ENCODE measurements at places on chromosomes 5 and 9.

DNA sequence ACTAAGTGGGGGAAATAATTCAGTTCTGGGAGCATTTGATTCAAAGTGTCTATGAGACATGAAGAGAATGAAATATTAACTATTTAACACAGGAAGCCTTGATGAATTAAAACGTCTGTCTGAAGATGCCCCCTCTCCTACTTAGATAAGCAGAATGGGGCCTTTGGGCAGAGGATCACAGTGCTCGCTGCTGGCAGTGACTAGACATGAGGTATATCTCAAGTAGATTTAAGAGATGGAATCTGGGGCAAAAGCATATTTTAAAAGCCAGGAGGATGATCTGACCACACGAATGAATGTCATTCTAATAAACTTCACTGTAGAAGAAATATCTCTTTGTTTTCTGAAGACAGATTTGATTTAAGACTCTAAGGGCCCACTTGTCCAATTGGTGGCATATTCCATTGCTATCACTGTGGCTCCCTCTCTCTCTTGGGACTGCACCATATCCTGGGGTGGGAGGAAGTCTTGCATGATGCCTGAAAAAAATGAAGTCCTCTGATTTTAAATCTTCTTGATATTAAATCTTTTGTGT is 254.0 kb downstream of the MAN2A1 start:
- DNase-seq = no peak

GRCh38 chr5:44868541-44868940 is 59.8 kb downstream of the MRPS30 start:
- DNase-seq = no peak

DNA sequence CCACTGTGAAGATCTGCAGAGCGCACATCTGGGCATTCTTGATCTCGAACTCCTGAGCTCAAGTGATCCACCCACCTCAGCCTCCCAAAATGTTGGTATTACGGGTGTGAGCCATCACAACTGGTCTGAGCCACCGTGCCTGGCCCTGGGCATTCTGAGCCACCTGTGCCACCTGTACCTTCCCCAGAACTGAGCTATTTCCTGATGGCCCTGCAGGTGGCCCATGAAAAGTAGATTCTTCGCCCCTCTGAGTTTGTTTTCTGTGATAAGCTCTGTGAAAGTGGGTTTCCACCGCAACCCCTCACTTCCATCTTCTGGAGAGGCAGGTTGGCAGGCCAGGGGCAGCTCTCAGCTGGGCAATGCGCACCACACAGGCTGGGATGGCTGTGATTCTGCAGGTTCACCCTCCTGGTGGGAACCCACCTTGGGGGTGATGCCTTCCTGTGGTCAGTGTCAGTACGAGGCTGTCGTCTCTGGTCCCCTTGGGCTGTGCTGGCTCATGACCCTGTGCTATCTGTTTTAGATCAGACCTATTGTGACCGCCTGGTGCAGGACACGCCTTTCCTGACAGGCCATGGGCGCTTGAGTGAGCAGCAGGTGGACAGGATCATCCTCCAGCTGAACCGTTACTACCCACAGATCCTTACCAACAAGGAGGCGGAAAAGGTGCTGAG is 11.3 kb downstream of the CARD19 start:
- DNase-seq = no peak

DNA sequence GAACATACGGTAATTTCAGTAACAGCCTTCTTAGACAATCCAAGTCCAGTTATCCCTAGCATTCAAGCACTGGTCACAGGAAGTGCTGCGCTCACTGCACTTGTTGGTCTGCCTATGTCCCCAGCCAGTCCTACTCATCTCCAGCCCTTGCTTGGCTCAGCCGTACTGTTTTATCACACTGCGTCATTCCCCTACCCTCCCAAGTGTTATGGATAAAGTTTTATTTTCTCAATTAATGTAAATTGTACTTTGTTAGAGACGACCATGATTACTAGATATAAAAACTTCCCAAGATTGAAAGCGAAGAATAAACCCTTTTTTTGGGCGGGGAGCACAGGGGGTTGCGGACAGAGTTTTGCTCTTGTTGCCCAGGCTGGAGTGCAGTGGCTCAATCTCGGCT is 49.6 kb downstream of the LHFPL2 start:
- DNase-seq = no peak

DNA sequence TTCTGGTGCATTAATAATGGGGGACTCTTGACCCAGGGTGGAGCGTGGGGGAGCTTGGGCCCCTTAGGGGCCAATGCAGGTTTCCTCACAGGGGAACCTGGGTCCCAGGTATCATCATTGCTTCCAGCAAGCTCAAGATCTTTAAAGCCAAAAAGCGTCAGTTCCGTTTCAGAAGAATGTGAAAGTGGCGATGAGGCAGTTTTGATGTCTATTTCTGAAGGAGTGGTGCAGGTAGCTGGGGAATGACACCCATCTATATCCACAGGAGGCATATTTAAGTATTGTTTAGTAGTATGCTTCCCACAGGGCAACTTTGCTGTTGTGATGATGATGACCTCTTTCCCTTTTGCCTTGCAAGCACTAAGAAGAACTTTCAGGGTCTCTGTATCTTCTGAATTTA is 10.8 kb downstream of the ANKRD34B start:
- DNase-seq = no peak

DNA sequence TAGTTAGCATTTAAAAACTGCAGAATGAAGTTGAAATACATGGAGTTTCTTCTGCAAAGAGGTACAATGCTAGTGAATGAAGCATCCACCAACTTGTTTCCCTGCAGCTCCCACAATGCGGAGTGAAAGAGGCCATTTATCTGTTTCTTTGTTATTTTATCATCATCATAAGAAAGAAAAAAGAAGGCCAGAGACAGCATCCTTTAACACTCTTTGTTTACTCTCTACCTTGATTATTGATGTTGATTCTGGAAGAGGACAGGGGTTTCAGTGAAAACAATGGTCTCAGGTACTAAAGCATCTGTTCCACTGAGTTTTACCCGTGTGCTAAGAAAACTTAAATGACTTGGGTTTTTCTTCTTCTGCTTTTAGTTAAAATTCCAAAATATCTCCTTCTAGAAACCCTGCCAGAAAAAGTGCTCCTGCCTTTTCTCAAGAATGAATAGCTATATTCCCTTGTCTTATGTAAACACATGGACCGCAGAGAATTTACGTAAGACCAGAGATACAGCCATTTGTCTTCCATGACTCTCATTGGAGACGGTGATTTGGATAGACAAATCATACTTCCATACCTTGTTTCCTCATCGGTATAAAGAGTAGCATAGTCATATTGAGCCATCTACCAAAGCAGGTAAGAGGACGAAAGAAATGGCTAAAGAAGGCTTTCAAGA is 81.1 kb downstream of the EFNA5 start:
- no peak for DNase-seq

DNA sequence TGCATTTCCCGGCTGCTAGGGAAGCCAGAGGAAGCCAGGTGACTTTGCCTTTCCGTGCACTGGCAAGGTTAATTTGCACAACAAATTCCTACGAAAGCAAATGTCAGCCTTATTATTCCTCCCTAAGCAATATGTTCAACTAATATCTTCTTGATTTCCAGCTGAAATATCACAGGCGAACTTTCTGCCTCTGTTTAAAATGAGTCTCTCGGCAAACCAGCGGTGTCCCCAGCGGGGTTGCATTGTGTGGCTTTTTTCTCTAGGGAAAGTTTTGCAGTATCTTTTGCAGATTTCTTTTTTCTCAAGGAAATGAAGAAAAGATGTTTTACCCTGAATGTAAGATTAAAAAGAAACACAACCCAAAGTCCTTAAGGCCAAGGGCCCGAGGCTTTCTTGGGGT is 1.9 kb downstream of the DBH start:
- no peak for DNase-seq

DNA sequence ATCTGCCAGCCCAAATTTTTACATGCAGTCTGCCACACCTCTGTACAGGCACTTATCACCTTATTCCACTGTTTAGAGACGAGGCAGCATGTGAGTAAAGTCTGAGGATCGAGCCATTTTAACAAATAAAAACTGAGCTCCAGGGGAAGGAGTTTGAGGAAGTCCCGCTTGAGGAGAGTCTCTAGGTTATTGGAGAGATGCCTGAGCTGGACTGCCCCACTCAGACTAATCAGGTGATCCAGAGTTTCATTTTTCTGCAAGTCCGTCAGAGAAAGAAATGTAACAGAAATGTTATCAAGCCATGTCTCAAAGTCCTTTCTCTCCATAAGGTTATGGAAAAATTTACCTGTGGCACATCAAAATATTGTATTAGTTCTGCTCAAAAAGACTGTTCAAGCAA is 5.3 kb downstream of the FBXW2 start:
- DNase-seq = no peak

GRCh38 chr9:104961238-104961637 is 33.3 kb upstream of the ABCA1 start:
- DNase-seq = no peak

- no peak for DNase-seq
Measured at GRCh38 chr9:134730011-134730760, 88.6 kb downstream of the COL5A1 start.
